ENCODE measurements at places on chromosomes 1 and 21.

- DNase-seq = no peak
Measured at GRCh38 chr1:157105988-157106812, 6.6 kb upstream of the ETV3L start.

- DNase-seq = no peak
Measured at GRCh38 chr1:203287109-203287893, 18.0 kb upstream of the BTG2 start.

DNA sequence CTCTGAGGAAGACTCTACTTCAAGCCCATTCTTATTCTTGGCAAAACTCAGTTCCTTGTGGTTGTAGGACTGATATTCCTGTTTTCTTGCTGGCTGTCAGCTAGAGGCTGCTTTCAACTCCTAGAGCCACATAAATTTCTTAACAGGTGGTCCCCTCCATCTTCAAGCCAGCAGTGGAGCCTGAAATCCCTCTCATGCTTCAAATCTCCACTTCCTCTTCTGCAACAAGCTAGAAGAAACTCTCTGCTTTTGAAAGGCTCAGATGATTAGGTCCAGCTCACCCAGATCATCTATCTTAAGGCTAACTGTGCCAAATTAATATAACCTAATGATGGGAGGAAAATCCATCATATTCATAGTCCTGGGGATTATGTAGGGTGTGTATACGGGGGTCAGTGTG, 43.2 kb upstream of the CD34 start:
- no peak for DNase-seq

DNA sequence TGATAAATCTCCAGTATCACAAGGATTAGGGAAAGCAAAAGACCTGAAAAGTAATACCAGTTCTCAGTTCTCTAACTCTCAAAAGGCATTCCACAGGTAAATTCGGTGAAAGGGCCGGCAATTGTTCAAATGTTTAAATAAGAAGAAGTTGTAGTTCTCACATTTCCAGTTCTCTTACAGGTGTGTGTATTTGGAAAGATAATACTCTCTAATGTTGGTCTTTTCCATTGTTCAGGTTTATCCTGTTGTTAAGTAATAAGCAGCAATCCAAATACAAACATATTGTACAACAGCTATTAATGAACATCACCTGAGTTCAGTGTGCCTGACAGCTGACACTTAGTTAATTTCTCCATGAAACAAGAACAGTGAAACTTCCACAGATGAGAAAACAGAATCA, 13.2 kb upstream of the PRKAB2 start:
- DNase-seq = no peak

GRCh38 chr1:244370060-244370637, 81.6 kb downstream of the ADSS2 start:
- DNase-seq = no peak

DNA sequence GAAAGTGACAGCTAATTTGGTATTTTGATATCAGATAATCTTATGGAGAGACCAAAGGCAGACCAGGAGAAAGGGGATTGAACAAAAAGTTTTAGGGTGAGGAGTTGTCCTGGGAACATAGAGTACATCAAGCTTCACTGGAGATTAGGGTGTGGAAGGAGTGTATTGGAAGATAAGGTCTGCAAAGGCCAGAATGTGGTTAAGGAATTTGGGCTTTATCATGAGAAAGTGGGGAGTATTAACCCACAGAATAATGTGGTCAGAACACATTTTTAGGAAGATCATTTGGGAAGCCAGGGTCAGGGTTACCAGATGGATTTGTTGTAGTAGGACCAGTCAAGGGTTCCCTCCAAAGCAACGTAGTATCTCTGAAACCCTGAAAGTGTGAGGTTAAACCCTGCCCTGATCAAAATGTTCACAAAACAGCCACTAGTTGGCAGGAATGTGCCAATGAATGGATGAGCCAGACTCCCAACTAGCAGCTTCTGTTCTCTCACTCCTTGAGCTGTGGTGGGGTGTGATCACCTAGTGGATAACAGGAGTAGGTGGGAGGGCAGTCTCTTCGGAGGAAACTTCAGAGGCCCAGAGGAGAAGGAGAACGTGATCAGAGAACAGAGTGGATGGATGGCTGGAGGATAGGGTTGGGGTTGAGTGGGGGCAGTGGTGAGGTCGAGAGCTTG, 35.8 kb downstream of the SLC2A1 start:
- no peak for DNase-seq

DNA sequence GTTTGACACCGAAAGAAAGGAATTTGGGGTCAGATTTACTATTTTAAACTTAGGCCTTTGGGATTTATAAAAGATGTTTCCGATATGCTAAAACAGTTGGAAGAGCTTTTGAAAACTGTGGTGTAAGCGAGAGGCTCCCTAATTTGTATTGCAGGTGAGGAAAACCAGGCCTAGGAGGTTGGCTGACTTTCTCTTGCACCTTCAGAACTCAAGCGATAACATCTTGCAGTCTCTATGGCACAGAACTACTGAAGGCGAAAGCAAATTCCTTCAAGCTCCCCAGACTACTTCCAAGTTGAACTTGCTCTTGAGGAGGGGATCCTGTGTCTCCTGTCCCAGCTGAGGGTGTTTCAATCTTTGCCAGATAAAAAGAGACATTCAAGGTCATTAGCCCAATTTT, 685.7 kb downstream of the ADGRL2 start:
- no peak for DNase-seq

DNA sequence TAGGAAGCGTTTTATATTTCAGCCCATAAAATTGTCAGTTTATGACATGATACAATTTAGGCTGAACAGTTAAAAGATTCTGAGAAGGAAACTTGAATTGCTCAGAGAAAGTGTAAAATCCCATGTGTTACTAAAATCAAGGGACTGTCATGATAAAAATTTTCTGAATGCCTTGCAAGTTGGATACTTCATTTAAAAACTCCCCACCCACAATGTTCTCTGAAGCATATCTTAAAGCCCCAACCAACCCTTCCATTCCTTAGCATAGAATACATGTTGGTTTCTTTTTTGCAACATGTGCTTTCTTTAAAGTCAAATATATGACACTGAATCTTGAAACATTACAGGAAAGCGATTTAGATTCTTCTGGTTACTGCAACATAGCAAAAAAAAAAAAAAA, 97.4 kb downstream of the MRPL39 start:
- DNase-seq = no peak

GRCh38 chr1:81702079-81702715, 98.5 kb upstream of the ADGRL2 start:
- no peak for DNase-seq

DNA sequence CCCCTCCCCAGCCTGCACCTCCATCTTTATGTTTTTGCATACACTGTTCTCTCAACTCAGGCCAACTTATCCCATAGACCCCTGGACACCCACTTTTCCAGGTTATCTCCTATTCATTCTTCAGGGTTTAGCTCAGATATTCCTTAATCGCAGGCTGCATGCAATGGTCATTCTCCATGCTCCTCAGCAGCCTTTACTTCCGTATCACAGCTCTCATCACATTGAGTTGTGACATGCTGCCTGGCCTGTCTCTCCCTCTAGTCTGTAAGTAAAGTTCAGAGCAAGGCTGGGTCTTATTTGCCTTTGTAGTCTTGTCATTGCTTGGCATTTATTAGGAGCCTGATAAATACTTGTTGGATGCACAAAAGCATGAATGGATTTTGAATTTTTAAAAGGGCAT, 6.9 kb downstream of the DNAJC6 start:
- no peak for DNase-seq

GRCh38 chr21:45010860-45011259, 63.5 kb upstream of the ADARB1 start:
- no peak for DNase-seq

- no peak for DNase-seq
Measured at GRCh38 chr21:22885614-22886013, 1887.4 kb downstream of the NCAM2 start.

DNA sequence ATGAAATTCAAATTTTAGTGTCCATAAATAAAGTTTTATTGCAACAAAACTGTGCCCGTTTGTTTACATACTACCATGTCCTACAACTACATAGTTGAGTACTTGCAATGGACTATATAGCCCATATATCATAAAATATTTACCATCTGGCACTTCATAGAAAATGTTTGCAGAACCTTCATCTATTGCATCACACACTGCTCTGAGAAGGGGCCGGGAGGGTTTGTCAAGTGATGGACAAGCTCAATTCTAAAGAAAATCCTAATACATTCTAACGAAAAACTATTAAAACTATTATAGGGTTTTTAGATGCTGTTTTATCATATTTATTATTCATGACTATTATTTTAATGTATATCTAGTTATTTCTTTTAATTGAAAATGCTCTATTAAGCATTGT, 35.9 kb downstream of the RGSL1 start:
- no peak for DNase-seq

GRCh38 chr1:178273707-178274410, 180.0 kb downstream of the RASAL2 start:
- DNase-seq = no peak

- no peak for DNase-seq
Measured at GRCh38 chr1:79507770-79508169, 501.2 kb upstream of the ADGRL4 start.

- DNase-seq = no peak
Measured at GRCh38 chr1:67540025-67540732, 110.0 kb upstream of the SERBP1 start.

GRCh38 chr1:68301471-68302001, 69.2 kb upstream of the WLS start:
- no peak for DNase-seq

DNA sequence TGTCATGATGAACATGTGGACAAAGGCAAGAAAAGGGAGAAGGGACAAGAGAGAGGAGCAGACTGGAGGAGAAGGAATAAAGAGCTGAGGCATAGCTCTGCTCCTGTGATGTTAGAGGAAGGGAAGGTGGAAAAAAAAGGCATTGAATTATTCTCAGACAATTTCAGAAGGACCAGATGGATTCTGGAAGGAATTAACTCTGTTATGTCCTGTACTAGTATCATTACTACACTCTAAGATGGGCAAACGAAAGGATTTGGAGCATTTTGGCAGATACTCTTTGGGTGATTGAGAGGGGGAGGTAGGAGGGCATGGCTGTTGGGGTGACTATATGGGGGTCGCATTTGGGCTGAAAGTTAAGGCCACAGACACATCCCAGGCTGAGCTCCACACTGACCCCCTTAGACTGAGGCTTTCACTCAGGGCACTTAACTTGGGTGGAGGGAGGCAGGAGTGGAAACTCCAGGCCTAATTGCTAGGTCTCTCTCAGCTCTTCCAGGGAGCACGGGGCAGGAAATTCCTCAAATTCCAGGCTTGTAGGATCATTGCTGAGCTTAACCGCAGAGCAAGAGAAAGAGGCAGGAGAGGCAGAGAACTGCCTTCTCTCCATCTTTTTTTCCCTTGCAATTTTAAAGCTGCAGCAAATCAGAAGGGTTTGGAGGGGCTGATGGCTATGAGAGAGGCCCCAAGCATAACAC, 25.9 kb downstream of the KIRREL1 start:
- no peak for DNase-seq
